Caki2 (cell line): ENCODE measurements at places on chromosomes 1 and 21.

- DNase-seq = no peak
Measured at GRCh38 chr1:17597651-17598050, 58.2 kb downstream of the ARHGEF10L start.

GRCh38 chr1:61588736-61589672, 135.9 kb downstream of the TM2D1 start:
- peak; percentile 42 for DNase-seq

DNA sequence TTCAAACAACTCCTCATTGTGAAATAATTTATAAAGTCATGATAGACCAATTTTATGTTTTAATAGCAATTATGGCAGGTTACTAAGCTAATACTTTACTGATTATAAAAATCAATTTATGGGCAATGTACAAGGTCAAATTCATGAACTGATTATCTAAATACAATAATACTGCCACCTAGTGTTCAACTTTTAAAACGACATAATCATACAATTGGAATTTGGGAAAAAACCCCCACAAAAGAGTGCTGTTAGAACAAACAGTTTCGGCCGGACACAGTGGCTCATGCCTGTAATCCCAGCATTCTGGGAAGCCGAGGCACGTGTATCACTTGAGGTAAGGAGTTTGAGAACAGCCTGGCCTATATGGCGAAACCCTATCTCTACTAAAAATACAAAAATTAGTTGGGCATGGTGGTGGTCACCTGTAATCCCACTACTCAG, 14.0 kb downstream of the GTF2B start:
- no peak for DNase-seq

DNA sequence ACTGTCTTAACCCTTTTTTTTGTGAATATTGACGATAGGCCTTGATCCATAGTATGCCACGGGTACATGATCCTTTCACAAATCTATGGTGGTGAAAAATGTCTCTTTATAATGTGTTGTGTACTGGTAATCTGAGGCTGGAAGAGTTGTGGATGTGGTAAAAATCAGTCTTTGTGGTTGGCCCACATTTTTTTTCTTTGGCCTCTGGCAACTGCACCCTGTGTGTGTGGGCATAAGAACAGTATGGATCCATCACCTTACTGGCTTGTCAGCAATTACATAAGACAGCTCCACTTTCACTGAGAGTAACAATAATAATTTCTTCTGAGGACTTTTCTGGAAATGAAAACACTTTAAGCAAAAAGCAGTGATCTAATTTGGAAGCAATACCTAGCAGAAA, 101.6 kb downstream of the GABPA start:
- DNase-seq = no peak

GRCh38 chr1:119882132-119883049, 13.9 kb downstream of the ADAM30 start:
- DNase-seq = no peak

DNA sequence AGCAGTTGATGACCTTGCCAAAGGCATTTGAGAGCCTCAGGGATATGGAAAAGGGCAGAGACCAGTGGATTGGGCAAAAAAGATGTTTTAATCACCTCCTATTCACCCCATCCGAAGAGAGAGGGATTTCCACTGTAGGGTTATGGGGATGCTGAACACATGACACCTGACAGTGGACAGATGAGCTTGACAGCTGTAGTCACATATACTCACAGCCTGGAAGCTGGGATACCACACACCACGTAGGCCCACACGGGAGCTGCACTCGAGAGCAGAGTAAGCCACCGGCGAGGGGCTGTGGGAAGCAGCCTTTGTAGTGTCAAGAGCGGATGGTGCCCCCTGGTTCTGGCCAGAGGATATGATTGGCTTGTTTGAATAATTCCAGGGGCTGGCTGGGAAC, 20.0 kb downstream of the ZBTB40 start:
- DNase-seq = no peak

- DNase-seq = no peak
Measured at GRCh38 chr1:60234776-60235175, 161.2 kb upstream of the C1orf87 start.

GRCh38 chr1:153324912-153325311, 12.2 kb upstream of the PGLYRP3 start:
- no peak for DNase-seq

DNA sequence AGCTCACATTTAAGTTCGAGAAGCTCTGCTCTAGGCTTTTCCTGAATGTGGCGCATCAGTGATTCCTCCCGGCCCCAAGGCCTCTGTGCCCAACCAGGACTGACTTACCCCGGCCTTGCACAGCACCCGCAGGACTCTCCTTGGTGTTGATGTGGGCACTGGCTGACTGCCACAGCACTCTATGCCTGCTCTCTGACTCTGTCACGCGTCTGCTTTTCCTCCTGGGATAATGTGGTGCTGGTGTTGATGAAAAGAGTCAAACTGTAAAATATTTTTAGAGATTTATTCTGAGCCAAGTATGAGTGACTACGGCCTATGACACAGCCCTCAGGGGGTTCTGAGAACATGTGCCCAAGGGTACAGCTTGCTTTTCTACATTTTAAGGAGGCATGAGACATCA, 15.5 kb upstream of the SLC2A5 start:
- DNase-seq = no peak

DNA sequence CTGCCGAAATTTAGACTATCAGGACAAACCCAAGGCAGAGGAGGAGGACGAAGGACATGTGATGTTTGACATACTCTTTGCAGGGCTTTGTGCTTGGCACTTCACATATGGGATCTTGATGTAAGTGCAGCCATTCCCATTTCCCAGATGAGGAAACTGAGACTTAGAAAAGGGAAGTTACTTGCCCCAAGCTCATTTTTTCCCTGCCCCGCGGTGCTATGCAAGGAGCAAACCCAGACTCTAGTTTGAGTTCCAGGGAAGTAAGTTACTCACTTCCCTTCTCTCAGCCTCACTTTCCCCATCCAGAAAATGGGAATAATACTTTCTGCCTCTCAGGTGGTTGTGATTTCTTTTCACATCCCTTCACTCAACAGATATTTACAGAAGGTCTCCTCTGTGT, 4.5 kb upstream of the FOXO6 start:
- no peak for DNase-seq

GRCh38 chr1:15139654-15140350, 13.7 kb upstream of the TMEM51 start:
- DNase-seq = no peak

- DNase-seq = no peak
Measured at GRCh38 chr1:210201681-210202080, 30.9 kb upstream of the SERTAD4 start.

DNA sequence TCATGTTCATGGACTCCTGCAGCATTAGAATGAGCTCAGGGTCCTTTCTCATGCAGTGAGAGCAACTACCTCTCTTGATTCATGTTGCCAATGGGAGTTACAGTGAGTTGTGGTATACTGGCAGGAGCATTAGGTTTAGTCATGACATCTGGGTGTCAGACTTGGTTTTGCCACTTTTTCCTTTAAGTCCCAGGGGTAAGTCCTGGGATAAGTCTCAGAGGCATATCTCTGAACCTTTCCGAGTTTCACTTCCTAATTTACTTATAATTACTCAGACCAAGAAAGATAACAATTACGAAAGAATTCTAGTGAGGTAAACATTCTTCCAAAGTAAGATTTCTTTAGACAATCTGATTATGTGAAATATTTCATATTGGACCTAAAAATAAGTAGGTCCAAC, 606.0 kb downstream of the SMYD3 start:
- no peak for DNase-seq

DNA sequence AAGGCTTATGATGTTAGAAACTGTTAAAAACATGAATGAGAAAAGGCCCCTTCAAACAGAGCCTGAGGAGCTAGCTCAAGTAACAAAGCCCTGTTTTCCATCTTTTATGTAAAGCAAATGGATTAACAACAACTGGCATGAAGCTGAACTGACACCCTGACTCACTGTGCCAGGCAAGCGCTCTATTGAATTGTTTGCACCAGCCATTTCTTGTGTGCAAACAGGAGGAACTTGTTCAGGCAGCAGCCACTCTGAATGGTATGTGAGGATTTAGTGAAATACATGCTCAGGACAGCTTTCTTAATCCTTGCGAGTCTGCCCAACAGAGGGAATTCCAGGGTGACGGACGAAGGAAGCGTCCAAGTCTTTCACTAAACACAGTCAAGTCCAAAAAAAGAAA, 291.1 kb upstream of the ADGRL2 start:
- DNase-seq = no peak

- peak; percentile 47 for DNase-seq
Measured at GRCh38 chr1:241423541-241424479, 66.8 kb upstream of the RGS7 start.

DNA sequence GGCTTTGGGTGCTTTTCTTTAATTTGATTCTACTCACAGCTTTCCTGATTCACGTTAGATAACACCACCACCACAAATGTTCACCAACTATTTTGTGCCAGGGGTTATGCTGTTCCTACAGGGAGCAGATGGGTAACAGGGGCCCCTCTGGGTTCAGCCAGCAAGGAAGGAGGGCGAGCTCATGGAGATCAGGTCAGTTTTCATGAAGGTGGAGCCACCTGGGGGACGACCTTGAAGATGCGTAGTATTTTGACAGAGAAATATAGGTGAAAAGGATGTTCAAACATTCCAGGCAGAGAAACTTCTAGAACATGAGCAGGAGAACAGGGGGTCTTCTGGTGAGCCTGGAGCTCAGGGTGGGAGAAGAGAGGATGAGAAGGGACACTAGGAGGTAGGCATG, 28.9 kb downstream of the KIAA0040 start:
- no peak for DNase-seq

- no peak for DNase-seq
Measured at GRCh38 chr21:38280454-38280853, 23.7 kb downstream of the KCNJ15 start.

DNA sequence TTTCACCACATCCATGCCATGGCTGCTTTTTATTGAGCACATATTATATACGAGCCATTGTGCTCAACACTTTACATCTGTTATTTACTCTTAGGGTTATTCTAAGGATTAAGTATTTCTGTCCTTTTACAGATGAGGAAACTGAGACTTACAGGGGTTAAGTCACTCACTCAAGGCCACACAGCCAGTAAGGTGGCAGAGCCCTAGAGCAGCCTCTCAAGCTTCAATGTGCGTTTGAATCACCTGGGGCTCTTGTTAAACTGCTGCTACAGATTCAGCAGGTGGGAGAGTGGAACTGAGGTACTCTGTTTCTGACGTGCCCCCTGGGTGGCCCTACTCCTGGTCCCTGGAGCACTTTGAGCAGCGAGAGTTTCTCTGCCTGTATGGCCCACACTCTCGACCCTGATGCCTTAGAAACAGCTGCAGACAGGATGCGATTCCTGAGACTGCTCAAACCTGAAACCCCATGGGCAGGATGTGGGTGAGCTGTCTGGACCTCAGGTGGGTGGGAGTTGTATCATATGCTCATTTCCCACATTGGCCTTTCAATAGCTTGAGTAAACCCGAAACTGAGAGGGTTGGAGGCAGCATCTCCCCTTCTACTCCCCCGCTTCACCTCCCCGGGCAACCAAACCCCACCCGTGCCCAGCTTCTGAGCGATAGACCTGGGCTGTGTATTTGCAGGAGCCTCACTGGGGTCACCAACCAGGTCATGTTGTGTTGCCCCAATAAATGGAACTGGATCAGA, 59.3 kb downstream of the MAN1C1 start:
- no peak for DNase-seq

DNA sequence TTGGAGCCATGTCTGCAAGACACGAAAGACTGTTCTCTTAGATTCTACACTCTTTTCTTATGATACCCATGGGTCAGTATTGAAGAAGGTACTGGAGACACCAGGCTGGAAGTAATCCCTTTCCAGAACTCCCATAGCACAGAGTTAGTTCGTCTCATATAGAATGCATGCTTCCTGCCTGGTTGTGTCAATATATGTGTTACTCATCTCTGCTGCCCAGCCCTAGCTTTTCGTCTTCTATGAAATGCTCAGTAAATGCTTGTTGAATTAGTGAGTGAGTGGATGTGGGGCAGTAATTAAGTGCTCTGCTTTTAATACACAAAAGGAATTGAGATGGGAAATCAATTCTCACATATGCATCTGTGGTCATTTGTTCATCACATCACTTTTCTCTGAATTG, 32.1 kb downstream of the ADCY10 start:
- no peak for DNase-seq

DNA sequence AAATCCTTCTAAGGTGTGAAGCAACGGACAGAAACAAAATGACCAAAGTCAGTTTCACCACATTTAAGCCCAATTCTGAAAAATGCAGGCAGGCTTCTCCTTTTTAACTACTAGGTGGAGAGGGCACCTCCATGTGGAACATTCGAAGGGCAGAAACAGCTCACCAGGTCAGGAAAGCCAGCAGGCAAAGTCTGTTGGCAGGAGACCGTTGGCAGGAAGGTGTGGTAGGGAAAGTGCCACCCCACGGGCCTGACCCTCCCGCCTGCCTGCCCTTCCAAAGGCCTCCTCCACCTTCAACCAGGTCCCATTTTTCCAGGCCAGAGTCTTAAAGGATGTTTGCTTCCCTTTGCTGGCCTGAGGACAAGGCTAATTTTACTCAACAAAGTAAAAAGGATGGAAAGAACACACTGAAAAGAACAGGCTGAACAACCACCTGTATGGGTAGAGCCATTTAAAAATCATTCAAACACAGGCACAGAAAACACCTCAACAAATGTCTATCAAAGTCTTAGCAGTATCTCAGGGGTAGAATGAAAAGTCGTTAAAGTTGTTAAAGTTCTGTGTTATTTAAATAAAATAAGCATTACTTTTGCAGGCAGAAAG, 26.4 kb downstream of the CAPZB start:
- DNase-seq = no peak

DNA sequence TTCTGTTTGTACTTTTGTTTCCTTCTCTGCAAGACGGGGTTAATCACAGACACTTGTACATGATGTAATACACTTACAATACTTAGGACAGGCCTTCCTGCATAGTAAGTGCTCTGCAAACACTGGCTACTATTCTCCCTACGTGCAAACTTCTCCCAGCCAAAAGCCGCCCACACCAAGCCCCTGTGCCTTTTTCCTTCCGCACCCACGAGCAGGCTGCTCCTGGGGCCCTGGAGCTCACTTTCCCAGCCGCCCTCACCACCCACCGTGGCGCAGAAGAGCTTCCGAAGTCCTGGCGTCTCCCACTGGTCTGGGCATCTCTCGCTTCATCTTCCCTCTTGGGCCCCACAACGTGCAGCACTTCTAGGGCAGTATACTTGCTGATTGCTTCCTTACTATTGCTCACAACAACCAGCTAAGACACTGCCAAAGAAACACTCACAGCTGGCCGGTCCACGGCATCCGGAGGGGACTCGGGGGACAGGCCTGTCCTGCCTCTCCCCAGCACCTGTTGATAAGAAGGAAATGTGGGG, 22.5 kb upstream of the GPR157 start:
- DNase-seq = no peak

- DNase-seq = no peak
Measured at GRCh38 chr1:7103874-7104273, 318.6 kb downstream of the CAMTA1 start.

DNA sequence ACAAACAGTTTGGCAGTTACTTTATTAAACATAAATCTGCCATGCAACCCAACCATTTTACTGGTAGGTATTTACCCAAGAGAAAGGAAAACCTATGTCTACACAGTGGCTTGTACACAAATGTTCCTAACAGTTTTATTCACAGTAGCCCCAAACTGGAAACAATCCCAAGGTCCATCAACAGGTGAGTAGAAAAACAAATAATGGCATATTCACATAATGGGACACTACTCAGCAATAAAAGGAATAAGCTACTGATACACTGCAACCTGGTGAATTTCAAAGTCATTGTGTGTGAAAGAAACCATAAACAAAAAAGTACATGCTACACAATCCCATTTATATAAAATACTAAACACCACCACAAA, 12.7 kb downstream of the KYAT3 start:
- DNase-seq = no peak

GRCh38 chr21:45948576-45949141, 32.9 kb upstream of the COL6A1 start:
- no peak for DNase-seq
